ENCODE measurements at places on chromosomes 13 and 19.

- no peaks in the 10 kb centered on the region for H3K36me3 ChIP-seq
- H3K27ac ChIP-seq, result peak overlapping the region; percentile 100
- H3K4me3 ChIP-seq, result peak overlapping the region; percentile 99
- DNase-seq, result no peak
- H3K27me3 ChIP-seq, result no peaks in the 10 kb centered on the region
- peaks cover 52% of the 10 kb centered on the region for H3K4me1 ChIP-seq
Observed at GRCh38 chr13:50125304-50125553, 110.0 kb downstream of the KCNRG start.

DNA sequence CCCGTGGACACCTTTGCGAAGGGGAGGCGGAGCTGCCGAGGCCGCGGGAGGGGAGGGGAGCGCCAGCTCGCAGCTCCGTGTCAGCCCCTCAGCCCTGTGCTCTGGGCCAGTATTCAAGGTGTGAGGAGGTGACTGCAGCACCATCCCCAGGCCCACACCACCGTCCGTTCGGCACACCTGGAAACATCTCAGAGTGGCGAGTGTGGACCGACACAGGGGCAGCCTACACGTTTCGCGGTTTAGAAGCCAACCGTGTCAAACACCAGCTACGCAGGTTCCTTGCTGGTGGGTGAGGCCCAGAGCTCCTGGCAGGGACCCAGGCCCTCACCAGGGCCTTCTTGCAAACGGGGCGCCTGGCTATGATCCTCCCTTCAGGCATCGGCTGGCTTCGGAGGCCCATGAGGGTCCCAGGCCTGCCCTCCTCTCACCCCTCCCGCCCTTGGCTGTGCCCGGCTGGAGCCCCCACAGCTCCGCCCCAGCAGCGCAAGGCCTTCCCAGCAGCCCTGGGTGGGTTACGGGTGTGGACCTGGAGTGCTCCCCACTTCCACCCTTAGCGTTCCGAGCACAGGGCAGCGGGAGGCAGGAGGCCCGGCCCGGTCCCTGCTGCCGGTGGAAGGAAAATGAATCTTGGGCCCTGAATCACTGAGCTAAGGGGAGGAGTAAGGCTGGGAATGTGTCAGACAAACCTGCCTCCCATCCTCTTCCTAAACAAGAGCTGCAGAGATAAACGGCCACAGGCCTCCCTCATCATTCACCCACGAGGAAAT lies 1.2 kb downstream of the C13orf46 start:
- no peak for DNase-seq
- no peak overlapping the region for H3K4me3 ChIP-seq
- no peak overlapping the region for H3K27ac ChIP-seq
- no peaks in the 10 kb centered on the region for H3K36me3 ChIP-seq
- no peaks in the 10 kb centered on the region for H3K27me3 ChIP-seq
- peaks cover 14% of the 10 kb centered on the region for H3K4me1 ChIP-seq

- no peak for DNase-seq
- no peak overlapping the region for H3K27ac ChIP-seq
- no peak overlapping the region for H3K4me3 ChIP-seq
- no peaks in the 10 kb centered on the region for H3K4me1 ChIP-seq
Observed at GRCh38 chr19:547836-548720, 4.2 kb downstream of the GZMM start.

- no peak for DNase-seq
- no peaks in the 10 kb centered on the region for H3K4me1 ChIP-seq
- no peak overlapping the region for H3K27ac ChIP-seq
- no peak overlapping the region for H3K4me3 ChIP-seq
- no peaks in the 10 kb centered on the region for H3K27me3 ChIP-seq
Observed at GRCh38 chr13:92224052-92224821, 825.8 kb downstream of the GPC5 start.

DNA sequence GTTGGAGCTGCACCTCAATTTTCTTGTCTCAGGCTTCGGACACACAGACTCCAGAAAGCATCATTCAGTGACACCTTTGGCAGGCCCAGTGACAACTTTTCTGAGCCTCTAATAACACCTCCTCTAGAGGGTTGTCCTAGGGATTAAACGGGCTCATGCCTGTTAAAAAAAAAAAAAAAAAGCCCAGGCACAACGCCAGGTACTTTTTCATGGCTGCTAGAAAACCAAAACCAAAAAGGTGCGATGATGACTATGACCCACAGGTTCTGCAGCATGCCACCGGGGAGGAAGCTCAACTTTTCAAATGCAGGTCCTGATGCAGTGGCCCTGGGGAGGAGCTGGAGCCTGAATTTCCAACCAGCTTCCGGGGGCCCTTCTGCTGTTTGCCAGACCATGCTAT lies 184.2 kb downstream of the ABCC4 start:
- no peak overlapping the region for H3K4me3 ChIP-seq
- H3K27ac ChIP-seq, result no peak overlapping the region

GRCh38 chr19:32196690-32197420 lies 148.6 kb upstream of the ZNF507 start:
- H3K27me3 ChIP-seq, result no peaks in the 10 kb centered on the region
- no peak for DNase-seq
- H3K27ac ChIP-seq, result no peak overlapping the region
- no peaks in the 10 kb centered on the region for H3K36me3 ChIP-seq
- no peak overlapping the region for H3K4me3 ChIP-seq

GRCh38 chr19:511101-511851 lies 4.0 kb downstream of the TPGS1 start:
- no peaks in the 10 kb centered on the region for H3K27me3 ChIP-seq
- DNase-seq, result no peak
- H3K36me3 ChIP-seq, result peaks cover 6% of the 10 kb centered on the region
- peaks cover 12% of the 10 kb centered on the region for H3K4me1 ChIP-seq

GRCh38 chr13:95535243-95535642 lies 17.3 kb upstream of the CLDN10 start:
- no peak overlapping the region for H3K4me3 ChIP-seq
- DNase-seq, result no peak
- no peaks in the 10 kb centered on the region for H3K27me3 ChIP-seq
- H3K36me3 ChIP-seq, result no peaks in the 10 kb centered on the region
- no peak overlapping the region for H3K27ac ChIP-seq

GRCh38 chr19:33740811-33741396 lies 55.8 kb upstream of the KCTD15 start:
- H3K4me3 ChIP-seq, result no peak overlapping the region
- no peaks in the 10 kb centered on the region for H3K36me3 ChIP-seq

GRCh38 chr13:38854226-38854625 lies 136.4 kb downstream of the STOML3 start:
- no peaks in the 10 kb centered on the region for H3K36me3 ChIP-seq
- no peak overlapping the region for H3K27ac ChIP-seq
- no peak for DNase-seq
- H3K4me1 ChIP-seq, result no peaks in the 10 kb centered on the region
- H3K27me3 ChIP-seq, result no peaks in the 10 kb centered on the region

- H3K4me3 ChIP-seq, result peak within 1 kb of the TSS; percentile 83
- H3K27me3 ChIP-seq, result no peaks in the 10 kb centered on the region
- peaks cover 13% of the 10 kb centered on the region for H3K4me1 ChIP-seq
Observed at GRCh38 chr19:56538761-56539263, at the start of gene ZFP28. Gene ZFP28, plus strand, starts transcription at chr19:56538948. Its CDS starts 71 bp downstream, at chr19:56539019.

- no peak for DNase-seq
- no peak overlapping the region for H3K4me3 ChIP-seq
- H3K4me1 ChIP-seq, result no peaks in the 10 kb centered on the region
- H3K27me3 ChIP-seq, result no peaks in the 10 kb centered on the region
- no peak overlapping the region for H3K27ac ChIP-seq
Observed at GRCh38 chr19:30167976-30168635, 204.1 kb upstream of the ZNF536 start.

GRCh38 chr13:18212873-18213272 lies 968.8 kb downstream of the TUBA3C start:
- no peaks in the 10 kb centered on the region for H3K36me3 ChIP-seq
- H3K4me3 ChIP-seq, result no peak overlapping the region
- no peaks in the 10 kb centered on the region for H3K4me1 ChIP-seq
- no peak overlapping the region for H3K27ac ChIP-seq

DNA sequence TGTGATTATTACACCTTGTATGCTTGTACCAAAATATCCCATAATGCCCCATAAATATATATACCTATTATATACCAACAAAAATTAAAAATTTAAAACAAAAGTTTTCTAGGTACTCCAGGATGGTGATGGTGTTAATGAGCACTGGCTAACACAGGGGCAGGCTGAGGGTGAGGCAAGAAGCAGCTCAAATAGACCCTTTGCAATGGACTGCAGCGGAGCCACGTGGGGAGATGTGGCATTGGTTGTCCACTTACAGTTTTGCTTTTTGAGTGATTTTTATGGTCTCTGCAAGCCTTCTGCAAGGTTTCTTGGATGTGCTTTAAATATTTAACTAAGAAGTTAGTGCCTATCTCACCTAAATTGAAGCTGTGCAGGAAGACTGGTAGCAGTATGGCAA lies 132.9 kb downstream of the RAP2A start:
- H3K27me3 ChIP-seq, result no peaks in the 10 kb centered on the region
- H3K4me1 ChIP-seq, result no peaks in the 10 kb centered on the region
- no peaks in the 10 kb centered on the region for H3K36me3 ChIP-seq
- DNase-seq, result no peak
- H3K27ac ChIP-seq, result no peak overlapping the region

GRCh38 chr19:2476451-2477140 lies 669 bp downstream of the GADD45B start:
- DNase-seq, result peak; percentile 36
- no peaks in the 10 kb centered on the region for H3K36me3 ChIP-seq
- no peaks in the 10 kb centered on the region for H3K27me3 ChIP-seq
- peaks cover 42% of the 10 kb centered on the region for H3K4me1 ChIP-seq
- peak overlapping the region; percentile 81 for H3K27ac ChIP-seq
- peak overlapping the region; percentile 66 for H3K4me3 ChIP-seq

DNA sequence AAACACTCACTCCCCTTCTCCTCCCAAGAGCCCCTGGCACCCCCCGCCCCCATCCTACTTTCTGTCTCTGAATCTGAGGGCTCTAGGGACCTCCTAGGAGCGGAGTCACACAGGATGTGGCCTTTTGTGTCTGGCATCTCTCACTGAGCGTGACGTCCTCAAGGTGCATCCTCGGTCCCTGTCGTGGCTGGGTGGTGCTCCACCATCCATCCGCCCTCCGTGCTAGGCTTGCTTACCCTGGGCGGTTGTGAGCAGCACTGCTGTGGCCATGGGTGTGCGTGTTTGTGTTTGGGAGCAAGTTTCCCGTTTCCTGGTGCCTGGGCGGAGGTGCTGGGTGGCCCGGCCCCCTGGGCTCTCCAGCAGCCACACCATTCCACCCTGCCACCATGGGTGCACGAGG lies 12.2 kb downstream of the PLEKHJ1 start:
- H3K27ac ChIP-seq, result no peak overlapping the region
- no peak for DNase-seq
- no peaks in the 10 kb centered on the region for H3K4me1 ChIP-seq
- H3K27me3 ChIP-seq, result no peaks in the 10 kb centered on the region
- peaks cover 66% of the 10 kb centered on the region for H3K36me3 ChIP-seq
- no peak overlapping the region for H3K4me3 ChIP-seq

DNA sequence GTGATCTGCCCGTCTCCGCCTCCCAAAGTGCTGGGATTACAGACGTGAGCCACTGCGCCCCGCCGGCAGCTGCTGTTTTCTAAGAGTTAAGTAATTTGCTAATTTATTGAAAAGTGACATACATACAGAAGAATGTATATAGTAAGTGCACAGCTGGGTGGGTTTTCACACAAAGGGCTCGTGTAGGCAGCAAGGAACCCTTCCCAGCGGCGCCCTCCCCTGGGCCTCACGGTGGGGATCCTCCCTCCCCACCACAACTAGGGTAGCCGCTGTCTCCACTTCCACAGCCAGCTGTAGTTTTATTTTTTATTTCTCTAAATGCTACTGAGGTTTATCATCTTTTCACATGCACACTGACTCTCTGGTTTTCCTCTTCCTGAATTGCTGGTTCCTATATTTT lies 64.9 kb downstream of the CRYL1 start:
- no peaks in the 10 kb centered on the region for H3K36me3 ChIP-seq
- no peak overlapping the region for H3K4me3 ChIP-seq
- no peak for DNase-seq
- H3K27ac ChIP-seq, result no peak overlapping the region

GRCh38 chr19:4136680-4137088 lies 12.8 kb upstream of the MAP2K2 start:
- no peaks in the 10 kb centered on the region for H3K36me3 ChIP-seq
- H3K27me3 ChIP-seq, result no peaks in the 10 kb centered on the region
- H3K4me3 ChIP-seq, result no peak overlapping the region
- no peaks in the 10 kb centered on the region for H3K4me1 ChIP-seq
- H3K27ac ChIP-seq, result no peak overlapping the region
- no peak for DNase-seq

- no peak overlapping the region for H3K4me3 ChIP-seq
- no peaks in the 10 kb centered on the region for H3K27me3 ChIP-seq
- H3K36me3 ChIP-seq, result no peaks in the 10 kb centered on the region
- DNase-seq, result no peak
Observed at GRCh38 chr13:31930901-31931522, 100.6 kb upstream of the FRY start.

DNA sequence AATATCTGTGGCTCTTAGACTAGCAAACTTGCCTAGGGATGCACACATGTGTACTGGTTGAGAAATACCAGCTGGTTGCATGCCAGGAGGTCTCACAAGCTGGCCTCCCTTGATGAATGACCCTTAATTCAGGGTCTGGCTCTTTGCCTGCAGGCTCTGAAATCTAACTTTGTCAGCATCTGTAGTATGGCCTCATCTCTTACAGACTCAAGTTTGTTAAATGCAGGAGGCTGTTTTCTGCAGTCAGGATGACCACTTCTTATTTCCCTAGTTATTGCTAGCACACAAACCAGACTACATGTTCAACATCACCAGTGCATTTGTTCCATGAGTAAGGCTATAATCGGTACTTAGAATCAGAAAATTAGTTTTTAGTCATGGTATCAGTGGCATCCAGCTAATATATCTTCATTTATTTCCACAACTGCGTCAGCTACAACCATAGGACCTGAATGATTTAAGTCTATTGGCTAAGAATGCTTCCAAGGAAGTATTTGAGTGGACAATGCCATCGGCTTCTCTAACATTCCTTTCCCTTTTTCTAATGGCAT lies 23.3 kb upstream of the POSTN start:
- H3K27me3 ChIP-seq, result no peaks in the 10 kb centered on the region
- no peaks in the 10 kb centered on the region for H3K36me3 ChIP-seq
- no peaks in the 10 kb centered on the region for H3K4me1 ChIP-seq
- no peak for DNase-seq
- no peak overlapping the region for H3K4me3 ChIP-seq

DNA sequence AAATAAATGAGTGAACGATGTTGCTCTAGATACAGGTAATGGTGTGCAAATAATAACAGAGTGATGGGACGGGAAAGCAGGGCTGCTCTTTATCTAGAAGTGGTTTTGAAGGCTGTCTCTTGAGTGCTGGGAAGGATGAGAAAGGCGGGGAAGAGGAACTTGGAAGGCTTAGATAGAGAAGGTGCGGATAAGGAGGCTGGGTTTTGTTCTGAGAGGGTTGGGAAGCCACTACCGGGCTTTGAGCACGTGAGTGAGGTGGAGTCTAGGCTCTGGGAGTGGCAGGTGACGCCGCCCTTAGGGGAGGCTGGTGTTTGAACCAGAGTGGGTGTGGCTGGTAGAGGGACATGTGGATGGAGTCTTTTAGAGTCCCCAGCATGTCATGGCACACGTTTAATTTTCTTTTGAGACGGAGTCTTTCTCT lies 811 bp downstream of the ARMC6 start:
- H3K27ac ChIP-seq, result peak overlapping the region; percentile 98
- H3K36me3 ChIP-seq, result peaks cover 15% of the 10 kb centered on the region
- no peaks in the 10 kb centered on the region for H3K27me3 ChIP-seq
- DNase-seq, result peak; percentile 50
- peaks cover 22% of the 10 kb centered on the region for H3K4me1 ChIP-seq
- H3K4me3 ChIP-seq, result peak overlapping the region; percentile 72

GRCh38 chr19:31356587-31357314 lies 7.5 kb upstream of the TSHZ3 start:
- H3K27me3 ChIP-seq, result peaks cover 34% of the 10 kb centered on the region
- DNase-seq, result no peak
- H3K4me1 ChIP-seq, result peaks cover 3% of the 10 kb centered on the region
- H3K36me3 ChIP-seq, result no peaks in the 10 kb centered on the region
- H3K4me3 ChIP-seq, result no peak overlapping the region
